ENCODE measurements at places on chromosomes 12 and 14.

DNA sequence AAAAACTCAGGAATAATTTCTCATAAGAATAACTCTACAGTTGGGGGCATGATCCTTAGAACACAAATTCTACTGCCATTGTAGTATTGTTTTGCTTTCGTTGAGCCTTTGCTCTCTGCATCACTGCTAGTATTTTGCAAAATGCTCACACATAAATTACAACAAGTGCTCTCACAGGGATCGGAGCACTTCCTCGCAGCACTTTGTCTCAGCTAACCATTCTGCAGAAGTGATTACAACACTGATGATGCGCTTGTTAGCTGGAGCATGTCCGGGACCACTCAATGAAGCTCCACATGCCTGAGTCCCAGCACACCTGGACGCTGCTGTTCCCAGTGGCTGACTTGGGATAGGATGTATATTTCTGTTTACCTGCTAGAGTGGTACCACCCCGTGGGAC, 31.6 kb downstream of the MOAP1 start:
- DNase-seq: no peak

DNA sequence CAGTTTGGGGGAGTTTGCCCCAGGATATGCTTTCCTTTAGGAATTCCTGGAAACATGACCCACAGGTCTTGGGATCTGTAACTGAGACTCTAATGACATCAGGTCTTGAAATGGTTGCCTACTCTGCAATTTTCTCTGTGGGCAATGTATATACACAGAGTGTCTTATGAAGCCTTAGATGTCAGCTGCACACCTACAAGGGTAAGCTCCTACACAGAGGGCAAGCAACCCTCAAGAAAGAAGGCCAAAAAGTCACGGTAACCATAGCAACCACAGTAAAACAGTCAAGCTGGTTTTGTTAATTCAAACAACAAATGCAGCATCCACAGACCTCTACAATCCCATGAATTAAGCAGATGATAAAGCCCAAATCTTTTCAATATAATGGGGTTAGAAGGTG, 293.0 kb downstream of the SSPN start:
- no peak for DNase-seq

DNA sequence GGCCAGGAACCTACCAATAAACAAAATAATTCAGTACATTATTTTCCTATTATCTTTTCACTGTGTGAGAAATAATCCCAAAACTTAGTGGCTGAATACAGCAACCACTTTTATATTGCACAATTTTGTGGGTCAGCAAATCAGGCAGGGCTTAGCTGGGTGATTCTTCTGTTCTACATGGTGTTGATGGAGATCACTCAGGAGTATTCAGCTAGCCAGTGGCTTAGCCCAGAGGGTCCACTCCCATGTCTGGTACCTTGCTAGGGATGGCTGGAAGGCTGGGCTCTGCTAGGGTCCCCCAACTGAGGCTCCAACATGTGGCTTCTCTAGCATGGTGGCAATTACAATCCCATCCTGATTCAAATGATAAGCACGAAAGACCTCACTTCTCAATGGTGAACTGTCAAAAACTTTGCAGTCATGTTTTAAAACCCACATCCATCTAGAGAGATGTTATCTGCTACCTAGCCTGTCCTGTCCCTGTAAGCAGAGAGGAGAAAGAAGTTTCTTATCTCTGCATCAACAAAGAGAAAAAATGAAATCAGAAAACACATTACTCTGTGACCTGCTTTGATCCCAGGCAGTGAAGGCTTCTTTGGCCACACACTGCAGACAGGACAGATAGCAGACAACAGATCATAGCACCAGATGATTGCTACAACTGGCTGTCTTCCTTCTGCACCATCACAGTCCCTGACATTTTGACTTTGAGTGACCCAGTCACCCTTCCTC, 51.0 kb upstream of the MYL2 start:
- no peak for DNase-seq

GRCh38 chr12:98736352-98737321, 91.5 kb downstream of the APAF1 start:
- DNase-seq: no peak

DNA sequence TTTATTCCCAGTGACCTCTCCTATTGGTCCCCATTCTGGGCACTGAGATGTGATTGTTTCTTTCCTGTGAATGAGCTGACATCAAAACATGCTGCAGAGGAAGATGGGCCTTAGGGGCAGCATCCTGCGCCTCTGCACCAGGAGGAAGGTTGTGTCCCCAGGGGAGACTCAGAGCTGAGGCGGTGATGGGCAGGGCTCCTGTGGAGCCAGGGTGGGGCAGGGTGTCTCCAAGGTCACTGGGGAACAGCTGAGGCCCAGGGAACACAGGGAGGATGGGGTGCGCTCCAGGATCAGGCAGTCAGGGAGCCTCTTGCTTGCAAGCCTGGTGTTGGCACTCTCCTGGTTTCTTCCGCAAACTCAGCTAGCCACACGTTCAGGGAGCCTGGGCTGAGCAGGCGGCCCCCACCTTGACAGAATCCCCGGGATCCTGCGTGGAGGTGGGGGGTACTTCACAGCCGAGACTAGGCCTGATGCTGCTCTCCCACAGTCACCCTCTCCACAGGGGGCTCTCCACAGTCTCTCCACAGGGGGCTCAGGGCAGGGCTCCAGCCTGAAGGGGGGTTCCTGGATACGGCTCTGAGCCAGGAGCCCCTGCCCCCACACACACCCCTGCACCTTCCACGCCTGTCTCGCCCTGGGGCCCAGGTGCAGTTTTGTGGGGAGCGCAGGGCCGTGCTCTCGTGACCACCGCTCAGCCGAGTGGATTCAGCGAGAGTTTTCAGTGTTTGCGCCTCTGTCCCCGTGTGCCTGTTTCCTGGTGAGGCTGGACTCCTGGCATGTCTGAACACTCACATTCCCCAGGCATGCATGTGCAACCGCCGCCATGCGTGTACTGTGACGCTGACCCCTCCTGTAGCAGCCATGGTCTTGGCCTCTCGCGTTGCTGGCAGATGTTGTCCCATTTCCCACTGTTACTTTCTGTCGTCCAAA, 264.7 kb downstream of the SEC23A start:
- no peak for DNase-seq

DNA sequence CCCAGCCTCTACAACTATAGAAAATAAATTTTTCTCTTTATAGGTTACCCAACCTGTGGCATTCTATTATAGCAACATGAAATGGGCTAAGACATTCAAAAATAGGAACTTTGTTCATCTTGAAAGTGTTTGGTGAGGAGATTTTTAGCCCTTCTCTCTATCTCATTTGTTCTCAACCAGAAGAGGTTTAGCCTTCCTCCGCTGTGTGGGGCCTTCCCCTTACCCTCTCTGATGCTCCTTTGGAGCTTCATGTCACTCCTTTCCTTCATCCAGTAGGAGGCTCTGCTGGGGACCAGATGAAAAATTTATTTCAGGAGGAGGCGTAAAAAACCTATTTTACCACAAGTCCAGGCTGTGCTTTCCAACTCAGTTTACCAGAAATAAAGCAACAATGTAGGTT, 94.1 kb downstream of the RTN1 start:
- DNase-seq: no peak

All from LHCN-M2 (cell line).